Effector CD4-positive, alpha-beta T cell (primary cell): ENCODE measurements at places on chromosomes 4 and X.

GRCh38 chr4:54855191-54855854 is 197.6 kb downstream of the KIT start:
- DNase-seq, result no peak

GRCh38 chr4:16859031-16859430 is 39.4 kb downstream of the LDB2 start:
- DNase-seq, result no peak

GRCh38 chr4:10706236-10706635 is 21.7 kb upstream of the CLNK start:
- no peak for DNase-seq

DNA sequence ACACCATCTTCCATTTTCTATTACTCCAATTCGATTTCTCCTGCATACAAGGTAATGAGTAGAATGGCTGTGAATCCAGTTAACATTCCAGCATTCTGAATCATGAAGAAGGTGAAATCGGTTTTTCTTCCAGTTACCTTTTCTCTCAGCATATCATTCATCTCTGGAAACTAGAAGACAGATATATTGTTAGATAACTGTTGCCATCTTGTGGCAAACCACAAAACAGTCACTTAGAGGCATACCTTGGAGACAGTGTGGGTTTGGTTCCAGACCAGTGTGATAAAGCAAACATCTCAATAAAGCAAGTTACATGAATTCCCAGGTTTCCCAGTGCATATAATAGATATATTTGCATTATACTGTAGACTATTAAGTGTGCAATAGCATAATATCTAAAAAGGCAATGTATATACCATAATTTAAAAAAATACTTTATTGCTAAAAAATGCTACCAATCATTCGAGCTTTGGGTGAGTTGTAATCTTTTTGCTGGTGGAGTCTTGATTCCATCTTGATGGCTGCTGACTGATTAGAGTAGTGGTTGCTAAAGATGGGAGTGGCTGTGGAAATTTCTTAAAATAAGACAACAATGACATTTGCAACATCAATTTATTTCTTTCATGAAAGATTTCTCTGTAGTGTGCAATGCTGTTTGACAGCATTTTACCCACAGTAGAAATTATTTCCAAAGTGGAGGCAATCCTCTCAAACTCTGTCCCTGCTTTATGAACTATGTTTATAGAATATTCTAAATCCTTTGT is 82.1 kb downstream of the SLC39A8 start:
- DNase-seq, result no peak
